Stimulated activated CD8-positive, alpha-beta memory T cell treated with anti-CD3 and anti-CD28 coated beads, Interleukin-2, amount 100 ng/mL, for 1 hour (primary cell): ENCODE measurements at places on chromosomes 13 and 19.

DNA sequence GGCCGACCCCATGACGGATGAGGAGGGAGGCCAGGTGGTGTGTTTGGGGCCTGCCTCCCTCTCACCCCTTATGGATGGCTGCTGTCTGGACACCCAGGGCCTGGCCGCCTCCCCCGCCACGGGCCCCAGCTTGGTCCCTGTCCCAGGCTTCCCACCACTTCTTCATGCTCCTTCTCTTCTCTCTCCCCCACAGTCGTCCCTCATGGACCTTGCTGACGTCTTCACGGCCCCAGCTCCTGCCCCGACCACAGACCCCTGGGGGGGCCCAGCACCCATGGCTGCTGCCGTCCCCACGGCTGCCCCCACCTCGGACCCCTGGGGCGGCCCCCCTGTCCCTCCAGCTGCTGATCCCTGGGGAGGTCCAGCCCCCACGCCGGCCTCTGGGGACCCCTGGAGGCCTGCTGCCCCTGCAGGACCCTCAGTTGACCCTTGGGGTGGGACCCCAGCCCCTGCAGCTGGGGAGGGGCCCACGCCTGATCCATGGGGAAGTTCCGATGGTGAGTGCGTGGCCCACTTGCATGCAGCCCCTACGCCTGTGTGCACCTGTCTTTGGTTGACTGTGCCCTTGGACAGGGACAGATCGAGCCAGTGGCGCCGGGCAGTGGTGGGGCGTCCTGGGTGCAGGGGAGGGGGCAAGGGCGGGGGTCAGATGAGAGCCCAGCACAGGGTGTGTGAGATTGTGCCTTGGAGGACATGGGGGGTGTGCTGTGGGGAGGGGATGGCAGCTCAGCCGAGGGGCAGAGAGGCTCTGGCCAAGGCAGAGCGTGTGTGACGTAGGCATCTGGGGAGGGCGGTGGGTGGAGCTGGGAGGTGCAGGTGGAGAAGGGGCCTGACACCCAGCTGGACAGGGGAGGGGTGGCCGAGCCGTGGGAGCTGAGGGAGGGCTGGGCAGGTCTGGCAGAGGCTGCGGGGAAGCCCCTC is 16.8 kb downstream of the EPN1 start:
- no peak for DNase-seq

DNA sequence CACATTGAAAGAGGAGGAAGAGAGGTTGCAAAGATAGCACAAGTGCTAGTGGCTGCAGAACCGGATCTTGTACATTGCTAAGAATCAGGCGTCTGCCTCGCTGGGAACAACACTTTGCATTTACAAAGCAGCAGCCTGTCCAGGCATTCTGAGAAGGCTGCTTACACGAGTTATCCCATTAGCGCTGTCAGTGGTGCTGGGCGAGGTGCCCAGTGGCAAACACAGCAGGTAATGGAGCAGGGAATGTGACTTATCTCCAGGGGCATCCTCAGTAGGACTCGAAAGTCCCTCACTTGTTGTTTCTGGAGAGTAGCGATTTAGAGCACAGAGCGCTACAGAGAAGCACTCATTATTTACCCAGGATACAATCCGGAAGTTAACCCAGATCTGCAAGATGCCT is 209.6 kb downstream of the OLFM4 start:
- DNase-seq: no peak

DNA sequence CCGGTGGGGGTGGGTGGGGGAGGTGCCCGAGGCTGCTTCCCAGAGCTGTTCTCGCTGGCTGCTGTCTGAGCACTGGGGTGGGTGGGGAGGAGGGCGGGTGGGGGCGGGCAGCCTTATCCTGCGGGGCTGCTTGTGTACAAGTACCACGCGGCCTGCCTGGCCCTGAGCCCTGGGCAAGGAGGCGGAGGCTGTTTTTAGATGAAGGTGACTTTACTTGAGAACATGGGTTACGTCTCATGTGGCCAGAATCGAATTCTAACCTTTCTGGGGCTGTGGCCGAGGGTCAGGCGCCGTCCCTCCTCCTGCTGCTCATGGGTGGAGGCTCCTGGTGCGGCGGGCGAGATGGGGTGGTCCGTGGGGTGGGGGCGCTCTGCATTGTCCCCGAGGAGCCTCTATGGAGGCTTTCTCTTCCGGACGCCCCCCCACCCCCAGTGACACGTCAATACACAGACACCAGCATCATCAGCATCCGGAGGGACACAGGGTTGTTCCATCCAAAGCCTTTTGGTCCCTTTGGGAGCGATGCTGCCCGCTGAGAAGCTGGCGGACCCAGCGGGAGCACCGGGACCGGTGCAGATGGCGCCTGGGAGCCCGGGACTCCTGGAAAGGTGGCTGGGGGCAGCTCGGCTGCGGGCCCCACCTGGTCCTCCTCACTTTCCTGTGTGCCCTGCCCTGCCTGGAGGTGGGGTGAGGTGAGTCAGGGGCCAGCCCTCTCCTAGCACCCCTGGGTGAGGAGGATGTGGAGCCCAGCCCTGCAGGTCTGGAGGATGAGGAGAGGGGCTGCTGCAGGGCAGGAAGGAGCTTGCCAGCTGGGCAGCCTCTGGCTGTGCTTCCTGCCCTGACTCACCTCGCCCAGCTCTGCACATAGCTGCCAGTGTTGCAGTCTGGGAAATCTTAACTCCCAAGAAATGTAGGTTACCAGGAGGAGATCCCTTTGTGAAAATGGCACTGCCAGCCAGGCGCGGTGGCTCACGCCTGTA is 3.4 kb downstream of the BSG start:
- DNase-seq: no peak

DNA sequence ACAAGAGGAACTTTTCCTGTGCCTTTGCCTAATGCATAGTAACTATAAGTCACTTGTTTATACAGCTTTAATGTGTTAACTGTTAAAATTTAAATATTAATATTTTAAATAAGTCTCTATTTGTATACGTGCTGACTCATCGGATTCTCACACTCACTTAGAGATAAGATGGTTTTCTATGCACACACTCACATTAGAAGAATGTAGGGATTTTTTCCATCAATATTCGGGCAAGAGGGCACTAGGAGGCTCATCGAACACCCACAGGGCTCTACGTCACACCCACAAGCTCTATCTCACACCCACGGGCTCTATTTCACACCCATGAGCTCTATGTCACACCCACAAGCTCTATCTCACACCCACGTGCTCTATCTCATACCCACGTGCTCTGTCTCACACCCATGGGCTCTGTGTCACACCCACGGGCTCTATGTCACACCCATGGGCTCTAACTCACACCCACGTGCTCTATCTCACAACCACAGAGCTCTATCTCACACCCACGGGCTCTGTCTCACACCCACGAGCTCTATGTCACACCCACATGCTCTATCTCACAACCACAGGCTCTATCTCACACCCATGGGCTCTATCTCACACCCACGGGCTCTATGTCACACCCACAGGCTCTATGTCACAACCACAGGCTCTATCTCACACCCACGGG is 73.4 kb downstream of the COL4A2 start:
- DNase-seq: no peak

DNA sequence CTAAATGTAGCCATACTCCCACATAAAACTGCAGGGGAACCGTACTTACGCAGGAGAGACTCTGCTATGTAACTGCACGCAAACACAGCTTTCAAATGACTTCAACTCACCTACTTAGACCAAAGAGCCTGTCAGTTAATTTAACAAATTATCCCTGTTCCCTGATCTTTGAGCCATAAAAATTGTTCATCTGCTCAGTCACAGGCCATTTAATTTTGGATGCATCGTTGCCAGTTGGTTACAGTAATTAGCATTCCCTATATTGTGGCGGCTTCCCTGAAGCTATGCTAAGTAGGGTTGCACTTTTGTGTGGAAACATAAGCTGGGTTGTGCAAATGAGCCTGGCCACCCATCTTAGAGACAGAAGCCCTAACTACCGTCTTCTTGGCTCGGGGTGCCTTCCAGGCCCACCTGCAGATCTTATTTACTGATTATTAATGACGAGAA is 21.2 kb upstream of the OBI1 start:
- DNase-seq: no peak

DNA sequence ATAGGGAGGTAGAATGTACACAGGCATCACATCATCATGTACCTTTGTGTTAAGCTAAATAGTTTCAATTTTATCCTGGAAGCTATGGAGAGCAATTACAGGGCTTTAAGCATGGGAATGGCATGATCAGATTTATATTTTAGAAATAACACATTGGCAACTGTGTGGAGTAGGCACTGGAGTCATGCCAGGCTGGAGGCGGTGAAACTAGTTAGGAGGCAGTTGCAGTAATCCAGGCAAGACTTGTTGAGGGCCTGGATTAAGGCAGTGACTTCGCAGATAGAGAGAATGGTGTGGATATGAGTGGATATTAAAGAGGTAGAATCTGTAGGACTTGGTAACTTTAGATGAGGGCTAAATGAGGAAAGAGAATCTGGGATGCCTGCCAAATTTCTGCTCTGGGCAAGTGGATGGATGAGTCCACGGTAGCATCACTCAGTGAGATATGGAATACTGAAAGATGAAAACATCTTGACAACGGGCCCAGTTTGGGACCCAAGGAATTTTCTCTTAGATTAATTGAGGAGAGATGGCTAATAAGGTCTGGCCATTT is 506.2 kb downstream of the FGF9 start:
- DNase-seq: no peak

GRCh38 chr13:110921209-110921608 is 6.3 kb upstream of the ANKRD10 start:
- no peak for DNase-seq

DNA sequence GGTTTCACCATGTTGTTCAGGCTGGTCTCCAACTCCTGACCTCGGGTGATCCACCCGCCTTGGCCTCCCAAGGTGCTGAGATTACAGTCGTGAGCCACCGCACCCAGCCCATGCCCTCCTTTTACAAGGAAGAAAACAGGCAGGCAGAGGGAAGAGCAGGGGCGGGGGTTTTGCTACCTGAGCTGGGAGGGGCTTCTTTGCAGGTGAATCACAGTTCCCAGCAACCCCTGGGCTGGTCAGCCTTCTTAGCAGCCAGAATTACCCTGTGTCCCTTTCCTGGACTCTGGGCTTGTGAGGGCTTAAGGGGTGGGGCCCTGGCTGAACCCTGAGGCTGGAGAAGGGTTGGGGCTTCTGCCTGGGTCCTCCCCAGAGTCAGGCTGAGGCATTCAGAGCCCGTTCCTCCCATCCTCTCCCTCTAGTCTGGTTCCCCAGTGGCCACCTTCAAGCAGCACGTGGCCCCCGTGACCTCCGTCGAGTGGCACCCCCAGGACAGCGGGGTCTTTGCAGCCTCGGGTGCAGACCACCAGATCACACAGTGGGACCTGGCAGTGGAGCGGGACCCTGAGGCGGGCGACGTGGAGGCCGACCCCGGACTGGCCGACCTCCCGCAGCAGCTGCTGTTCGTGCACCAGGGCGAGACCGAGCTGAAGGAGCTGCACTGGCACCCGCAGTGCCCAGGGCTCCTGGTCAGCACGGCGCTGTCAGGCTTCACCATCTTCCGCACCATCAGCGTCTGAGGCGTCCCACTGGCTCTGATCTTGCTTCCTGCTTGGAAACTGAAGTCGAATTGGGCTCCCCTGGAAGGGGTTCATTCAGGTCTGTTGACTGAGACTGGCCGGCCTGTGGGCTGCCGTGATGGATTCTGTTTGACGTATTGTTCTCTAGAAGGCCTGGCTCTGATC is 2.8 kb upstream of the KCNJ14 start:
- no peak for DNase-seq

- DNase-seq: no peak
Observed at GRCh38 chr13:49343255-49343654, 95.5 kb downstream of the CDADC1 start.

GRCh38 chr13:66001140-66001539 is 1229.0 kb downstream of the PCDH9 start:
- no peak for DNase-seq

DNA sequence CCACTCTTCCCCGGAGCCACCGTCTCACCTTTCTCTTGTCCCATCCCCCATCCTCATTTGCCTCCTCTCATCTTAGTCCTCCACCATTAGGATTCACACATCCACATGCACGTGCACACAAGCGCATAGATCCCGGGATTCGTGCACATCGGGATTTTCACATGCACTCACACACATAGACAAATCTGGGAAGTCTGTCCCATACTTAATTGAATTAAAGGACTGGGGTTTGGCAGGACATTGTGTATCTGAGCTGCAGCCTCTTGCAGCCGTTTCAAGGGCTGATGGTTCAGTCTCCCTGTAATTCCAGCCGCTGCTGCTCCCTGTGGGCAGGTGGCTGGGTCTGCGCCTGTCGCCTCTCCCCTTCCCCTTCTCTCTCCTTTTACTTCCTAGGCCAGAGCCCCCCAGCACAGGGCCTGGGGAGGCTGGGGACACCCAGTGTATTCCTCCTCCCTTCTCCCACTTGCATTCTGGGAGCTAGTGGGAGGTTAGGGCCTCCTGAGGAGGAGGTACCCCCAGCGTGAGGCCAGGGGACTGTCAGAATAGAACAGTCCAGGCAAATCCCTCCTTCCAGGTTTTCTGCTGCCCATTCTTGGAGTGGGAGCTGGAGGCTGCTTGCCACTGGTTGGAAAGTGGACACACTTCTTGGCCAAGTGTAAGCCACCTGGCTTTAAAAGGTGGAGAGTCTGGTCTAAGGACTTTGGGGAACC is 43.6 kb downstream of the LYL1 start:
- DNase-seq: no peak

GRCh38 chr13:89695343-89696257 is 1651.9 kb upstream of the MIR17HG start:
- no peak for DNase-seq

DNA sequence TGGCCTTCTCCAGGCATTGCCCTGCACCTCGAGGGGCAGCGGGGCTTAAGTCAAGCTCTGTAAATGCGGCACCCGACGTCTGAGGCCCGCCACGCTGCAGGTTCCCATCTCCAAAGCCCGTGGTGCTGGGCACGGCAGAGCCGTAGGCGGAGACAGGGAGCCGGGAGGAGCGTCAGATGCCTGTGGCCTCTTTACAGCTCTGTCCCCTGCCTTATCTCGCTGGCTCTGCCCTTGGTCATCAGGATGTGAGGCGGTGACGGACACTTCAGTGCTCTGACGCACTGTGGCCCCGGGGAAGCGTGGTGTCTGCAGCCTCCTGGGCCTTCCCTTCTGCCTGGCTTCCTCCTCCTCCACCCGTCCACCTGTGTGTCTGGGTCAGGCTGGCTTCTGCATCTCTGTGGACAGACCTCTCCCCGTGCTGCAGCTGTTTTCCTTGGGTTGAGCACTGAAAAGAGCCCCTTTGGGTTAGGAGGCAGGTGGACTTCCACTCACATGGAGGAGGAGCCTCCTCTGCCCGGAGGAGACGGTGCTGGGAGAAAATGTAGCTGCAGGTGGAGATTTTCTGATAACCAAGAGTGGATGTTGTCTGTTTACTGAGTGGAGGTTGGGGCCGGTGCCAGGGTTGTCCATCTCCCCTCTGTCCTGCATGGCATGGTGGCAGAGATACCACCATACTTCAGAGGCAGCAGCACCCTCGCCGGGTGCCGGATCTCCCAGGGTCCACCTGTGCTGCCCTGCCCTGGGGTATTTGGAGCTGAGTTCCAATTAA is 14.6 kb downstream of the MCF2L start:
- no peak for DNase-seq

- DNase-seq: no peak
Observed at GRCh38 chr19:4557971-4558941, 1.2 kb downstream of the SEMA6B start.

- DNase-seq: no peak
Observed at GRCh38 chr13:94343243-94343585, 136.3 kb downstream of the DCT start.

- no peak for DNase-seq
Observed at GRCh38 chr19:4910594-4911281, 1.4 kb downstream of the UHRF1 start.
